ENCODE measurements at places on chromosomes 2 and 18.

GRCh38 chr2:150167711-150168110, 319.8 kb downstream of the RND3 start:
- DNase-seq = no peak

DNA sequence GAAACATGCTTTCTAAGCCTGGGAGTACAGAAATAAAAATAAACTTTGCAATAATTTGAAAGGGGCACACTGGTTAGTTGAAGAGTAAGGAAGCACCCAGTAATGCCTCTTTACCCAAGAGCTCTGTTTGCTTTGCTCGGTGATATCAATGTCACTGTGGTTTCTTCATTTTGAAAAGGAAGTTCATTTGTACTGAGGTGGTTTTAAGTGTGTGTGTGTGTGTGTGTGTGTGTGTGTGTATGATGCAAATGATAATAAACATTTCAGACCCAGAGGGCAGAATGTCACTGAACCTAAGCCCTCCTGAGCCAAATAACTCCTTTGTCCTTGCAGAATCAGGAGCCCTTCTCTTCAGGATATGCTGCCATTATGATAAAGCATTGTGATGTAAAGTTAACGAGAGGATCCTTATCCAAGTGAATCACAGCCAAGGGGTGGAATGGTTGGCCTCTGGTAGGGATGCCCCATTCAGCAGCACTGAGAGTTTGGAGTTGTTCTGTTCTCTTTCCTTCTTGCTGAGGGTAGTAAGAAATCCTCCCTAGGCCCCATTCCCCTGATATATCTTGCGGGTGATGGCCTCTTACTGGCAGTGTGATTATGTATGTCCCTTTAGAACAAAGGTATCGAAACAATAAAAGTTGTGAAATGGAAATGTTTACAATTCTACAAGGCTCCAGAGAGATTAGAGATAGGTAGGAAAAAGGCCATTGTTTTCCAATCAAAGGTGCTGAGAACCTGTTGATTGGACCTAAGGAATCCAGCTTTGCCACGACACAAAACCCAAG, 7.6 kb downstream of the ITGA6 start:
- DNase-seq = no peak

DNA sequence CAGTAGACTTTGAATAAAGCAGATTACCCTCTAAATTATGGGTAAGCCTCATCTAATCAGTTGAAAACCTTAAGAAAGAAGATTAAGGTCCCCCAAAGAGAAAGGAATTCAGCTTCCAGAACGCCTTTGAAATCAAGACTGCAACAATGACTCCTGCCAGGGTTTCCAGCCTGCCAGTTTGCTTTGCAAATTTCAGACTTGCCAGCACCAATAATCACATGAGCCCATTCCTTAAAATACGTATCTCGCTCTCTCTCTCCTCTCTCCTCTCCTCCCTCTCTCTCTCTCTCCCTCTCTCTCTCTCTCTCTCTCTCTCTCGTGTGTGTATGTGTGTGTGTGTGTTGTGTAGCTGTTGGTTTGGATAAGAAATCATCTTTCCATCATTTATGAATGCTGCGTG, 184.2 kb downstream of the PDE1A start:
- DNase-seq = no peak

GRCh38 chr2:215356948-215357461, 45.1 kb downstream of the ATIC start:
- DNase-seq = no peak

DNA sequence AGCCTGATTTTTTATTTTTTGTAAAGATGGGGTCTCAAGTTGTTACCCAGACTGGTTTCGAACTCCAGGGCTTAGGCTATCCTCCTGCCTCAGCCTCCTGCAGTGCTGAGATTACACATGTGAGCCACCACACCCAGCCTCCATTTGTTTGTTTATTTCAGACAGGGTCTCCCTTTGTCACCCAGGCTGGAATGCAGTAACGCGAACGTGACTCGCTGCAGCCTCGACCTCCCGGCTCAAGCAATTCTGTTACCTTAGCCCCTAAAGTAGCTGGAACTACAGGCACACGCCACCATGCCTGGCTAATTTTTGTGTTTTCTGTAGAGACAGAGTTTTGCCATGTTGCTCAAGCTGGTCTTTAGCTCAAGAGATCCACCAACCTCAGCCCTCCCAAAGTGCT, 27.2 kb downstream of the UBXN4 start:
- no peak for DNase-seq

DNA sequence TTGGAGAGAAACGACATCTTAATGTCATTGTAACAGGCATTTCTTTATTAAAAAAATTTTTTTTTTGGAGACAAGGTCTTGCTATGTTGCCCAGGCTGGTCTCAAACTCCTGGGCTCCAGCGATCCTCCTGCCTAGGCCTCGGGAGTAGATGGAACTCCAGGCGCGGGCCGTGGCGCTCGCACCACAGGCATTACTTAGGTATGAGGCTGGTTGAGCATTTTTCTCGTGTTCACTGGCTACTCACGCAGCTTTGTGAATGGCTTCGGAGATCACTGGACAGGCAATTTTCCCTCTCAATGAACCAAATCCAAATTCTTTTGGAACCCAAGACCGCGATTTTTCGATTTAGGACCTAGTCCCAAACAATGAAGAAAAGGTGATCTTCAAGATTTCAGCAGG, 795 bp upstream of the TCF7L1 start:
- no peak for DNase-seq

GRCh38 chr2:232361646-232362045, 16.9 kb upstream of the ALPP start:
- DNase-seq = no peak

- no peak for DNase-seq
Observed at GRCh38 chr2:219059375-219059724, 1.4 kb downstream of the IHH start.

- no peak for DNase-seq
Observed at GRCh38 chr2:38549071-38549704, 53.5 kb downstream of the HNRNPLL start.

GRCh38 chr2:191929288-191929687, 82.4 kb upstream of the CAVIN2 start:
- DNase-seq = no peak

DNA sequence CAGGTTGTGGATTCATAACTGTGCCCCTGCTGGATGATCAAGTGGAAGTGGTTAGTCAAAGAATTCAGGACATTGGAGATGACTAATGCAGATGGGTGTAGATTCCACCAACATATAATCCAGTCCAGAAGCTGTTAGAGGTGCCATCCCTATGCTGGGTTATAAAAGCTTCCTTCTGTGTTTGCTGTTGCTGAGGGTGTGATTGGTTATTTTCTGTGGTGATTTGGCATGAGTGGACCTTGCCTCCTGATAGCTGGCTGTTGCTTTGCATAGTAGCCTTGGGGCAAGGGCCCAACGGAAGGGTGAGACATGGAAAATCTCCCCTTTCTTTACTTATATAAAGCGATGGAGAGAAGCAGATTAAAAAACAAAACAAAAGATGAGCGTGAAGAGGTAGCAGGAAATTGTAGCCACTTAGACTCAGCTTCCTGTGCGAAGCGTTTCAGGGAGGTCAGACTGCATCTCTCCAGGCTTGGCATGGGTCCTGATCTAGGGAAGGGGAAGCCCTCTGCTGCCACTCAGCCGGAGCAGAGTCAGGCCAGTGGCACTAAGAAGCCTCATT, 190.4 kb downstream of the FMNL2 start:
- DNase-seq = no peak

DNA sequence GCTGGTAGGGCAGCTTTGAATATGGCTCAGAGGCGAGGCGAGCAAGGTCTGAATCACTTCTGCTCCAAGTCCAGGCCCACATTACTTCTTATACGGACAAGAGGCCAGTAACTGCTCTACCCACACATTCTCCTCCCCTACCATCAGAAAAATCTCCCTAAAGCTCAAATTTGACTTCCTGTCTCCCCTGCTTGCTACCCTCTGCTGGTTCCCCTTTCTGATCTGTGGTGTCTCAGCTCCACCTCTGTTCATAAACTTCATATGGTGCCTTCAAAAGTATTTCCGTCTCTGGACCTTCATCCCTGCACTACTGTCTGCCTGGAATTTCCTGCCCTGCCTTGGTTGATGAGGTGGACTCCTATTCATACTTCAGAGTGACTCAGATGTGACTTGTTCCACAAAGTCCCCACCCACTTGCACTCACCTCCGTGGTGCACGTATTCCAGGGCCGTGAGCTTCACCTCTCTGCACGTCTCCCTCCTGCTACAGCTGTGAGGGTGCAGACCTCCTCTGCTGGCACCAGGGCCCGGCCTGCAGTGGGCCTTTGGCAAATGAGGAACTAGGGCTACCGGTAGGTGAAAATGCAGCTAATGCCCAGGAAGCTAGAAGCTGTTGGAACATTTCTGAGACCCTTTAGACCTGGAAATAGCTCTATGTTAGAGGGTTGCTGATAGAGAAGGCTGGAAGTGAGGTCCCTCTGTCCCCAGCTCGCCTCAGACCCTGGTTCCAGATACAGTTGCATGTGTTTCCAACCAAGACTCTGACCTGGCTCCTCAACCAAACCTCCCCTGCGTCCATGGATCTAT, 24.6 kb upstream of the KCMF1 start:
- peak; percentile 72 for DNase-seq

DNA sequence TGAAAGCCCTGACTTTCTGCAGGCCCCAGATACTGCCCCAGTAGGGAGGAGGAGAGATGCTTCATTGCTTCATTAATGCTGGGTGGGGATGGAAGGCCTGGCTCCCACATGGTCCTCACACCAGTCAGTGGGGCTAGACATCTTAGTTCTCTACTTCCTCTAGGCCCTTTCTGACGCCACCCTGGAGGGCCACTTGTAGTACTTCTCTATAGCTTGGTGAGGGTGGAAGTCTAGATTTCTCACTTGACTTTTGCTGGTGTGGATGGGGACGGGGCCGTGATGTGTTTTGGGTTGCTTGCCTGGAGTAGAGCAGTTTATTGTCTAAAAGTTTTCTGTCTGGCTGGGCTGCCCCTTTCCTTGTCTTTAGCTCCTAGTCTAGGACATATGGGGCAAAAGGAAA, 18.7 kb downstream of the MERTK start:
- no peak for DNase-seq

DNA sequence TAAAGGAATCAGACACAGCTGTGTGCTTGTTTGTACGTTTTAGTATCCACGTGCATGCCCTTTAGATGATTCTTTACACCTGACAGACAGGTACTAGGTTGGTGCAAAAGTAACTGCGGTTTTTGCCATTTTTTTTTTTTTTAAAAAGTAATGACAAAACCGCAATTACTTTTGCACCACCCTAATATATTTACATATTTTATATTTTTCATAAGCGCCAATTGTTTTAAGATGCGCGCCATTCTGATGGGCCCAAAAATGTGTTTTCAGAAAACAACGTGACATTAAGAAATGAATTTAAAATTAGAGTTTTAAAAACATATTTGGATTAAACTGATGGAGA, 972 bp upstream of the COBLL1 start:
- DNase-seq = no peak

GRCh38 chr2:42568401-42569115, at the start of gene MTA3:
TSS of gene MTA3 (plus strand) at chr2:42568632. CDS start at chr2:42568746, 114 bp downstream.
- DNase-seq = peak; percentile 73

DNA sequence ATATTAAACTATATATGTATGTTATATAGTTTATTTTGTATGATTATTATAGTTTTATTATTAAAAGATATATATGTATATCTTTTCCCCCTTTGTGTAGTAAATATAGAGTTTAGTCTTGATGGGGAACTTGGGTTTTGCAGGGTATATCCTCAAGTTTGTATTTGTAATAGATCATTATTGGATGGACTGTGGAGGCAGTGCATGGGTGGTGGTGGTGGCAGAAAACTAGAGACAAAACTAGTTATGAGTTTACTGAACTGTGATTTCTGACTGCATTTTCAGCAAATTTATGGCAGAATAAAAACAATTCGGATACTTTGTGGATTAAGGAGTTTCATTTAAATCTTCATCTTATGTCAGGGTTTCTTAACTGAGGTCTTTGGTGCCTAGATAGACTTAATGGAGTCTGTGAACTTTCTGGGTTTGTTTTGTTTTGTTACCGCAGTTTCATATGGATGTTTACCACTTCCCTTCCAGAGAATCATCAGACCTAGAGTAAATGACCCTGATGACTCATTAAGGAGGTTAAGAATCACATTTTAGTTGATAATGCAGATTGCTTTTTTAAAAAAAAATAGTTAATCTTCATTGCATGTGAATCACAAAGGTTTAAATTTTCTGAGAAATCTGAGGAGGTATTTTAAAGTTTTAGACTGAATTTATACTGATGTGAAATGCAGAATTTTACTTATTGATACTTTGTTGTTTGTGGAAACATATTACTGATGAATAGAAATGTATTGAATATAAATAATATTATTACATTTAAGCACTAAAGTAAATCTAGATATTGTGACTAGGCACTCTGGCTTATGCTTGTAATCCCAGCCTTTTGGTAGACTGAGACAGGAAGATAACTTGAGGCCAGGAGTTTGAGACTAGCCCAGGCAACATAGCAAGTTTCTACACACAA, 14.5 kb downstream of the EPC2 start:
- no peak for DNase-seq

DNA sequence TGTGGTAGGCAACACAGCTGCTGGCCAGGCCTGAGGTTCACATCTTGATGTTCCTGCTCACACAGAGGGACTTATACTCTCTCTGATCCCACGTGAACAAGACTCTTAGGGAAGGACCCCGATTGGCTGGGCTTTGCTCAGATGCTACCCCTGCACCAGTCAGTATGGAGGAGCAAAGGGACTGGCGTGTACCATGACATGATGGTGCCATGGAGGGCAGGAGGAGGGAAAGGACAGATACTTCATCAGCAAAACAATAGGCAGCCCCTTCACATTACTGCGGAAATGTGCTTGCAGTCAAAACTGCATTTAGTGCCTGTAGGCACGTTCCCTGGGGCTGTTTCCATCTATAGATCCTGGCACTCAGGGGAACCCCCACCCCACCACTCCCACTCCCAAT, 42.7 kb downstream of the ZFP36L2 start:
- DNase-seq = no peak

DNA sequence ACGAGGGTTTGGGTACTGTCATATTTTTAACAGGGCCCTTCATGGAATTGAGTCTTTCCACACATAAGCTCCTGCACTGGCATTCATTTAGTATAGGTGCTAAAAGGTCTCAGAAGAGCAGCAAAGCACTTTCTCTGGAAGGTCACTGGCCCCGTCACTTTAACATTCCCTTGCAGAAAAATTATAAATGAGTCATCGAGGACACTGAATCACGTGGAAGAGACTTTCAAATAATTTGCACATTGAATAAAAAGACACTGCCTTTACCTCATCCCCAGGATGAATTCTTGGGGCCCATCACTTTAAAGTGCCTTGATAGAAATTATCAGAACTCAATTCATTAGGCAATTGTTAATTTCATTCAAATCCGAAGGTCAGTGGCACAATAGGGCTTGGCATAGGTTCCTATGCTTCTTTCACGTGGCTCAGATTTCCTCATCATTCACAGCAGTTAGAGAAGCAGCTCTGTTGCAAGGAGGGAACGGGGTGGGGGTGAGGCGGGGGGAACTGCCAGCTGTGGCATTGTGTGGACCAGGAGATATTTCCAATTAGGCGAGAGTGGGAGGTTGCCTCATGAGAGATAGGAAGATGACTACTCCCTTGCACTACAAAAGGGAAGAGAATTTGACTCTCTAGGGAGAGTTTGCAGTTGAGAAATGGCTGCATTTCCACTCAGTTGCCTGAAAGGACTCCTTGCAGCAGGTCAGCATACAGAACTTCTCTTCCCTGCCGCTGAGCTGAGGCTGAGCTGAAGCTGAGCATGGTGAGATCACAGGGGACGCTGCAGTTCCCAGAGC, 86.3 kb upstream of the NPAS2 start:
- DNase-seq = no peak

GRCh38 chr2:122261911-122262310, 506.5 kb downstream of the TSN start:
- DNase-seq = no peak
